K562 (cell line): ENCODE measurements at places on chromosomes 6 and 20.

DNA sequence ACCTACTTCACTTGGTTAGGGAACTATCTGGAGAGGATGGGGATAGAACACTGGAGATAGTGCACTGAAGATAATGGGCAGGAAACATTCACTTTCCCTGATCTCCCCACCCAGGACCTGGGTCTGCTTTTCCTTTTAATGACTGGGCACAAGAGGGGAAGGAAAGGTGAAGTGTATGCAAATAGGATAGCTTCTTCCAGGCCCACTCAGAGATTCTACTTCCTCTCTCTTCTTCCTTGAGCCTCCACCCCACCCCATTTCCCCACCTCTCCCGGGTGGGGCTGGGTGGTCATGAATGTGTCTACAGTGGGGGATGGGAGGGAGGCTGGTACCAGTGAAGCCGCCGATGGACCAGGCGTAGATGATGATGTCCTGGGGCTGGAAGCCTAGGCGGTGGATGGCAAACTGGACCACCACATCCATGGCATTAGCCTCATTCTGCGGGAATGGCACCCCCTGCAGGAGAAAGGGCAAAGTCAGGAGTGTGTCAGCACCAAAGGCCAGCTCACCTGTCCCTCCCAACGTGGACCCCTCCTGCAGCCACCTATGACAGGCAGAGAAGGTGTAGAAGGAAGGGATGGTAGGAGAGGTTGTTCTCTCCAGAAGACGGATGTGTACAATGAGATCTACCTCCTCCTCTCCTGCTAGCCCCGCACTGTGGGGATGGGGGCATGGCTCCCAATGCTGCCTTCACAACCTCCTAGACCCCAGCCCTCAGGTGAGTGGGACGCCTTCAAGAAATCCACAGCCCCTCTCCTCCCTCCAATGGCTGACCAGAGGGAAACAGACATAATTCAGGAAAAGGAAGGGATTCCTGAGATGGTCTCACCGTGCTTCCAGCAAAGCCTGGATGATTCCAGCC, 8.6 kb upstream of the LY6G5C start:
- DNase-seq: peak; percentile 66

GRCh38 chr6:67608099-67608749, 1026.9 kb upstream of the ADGRB3 start:
- DNase-seq: no peak

DNA sequence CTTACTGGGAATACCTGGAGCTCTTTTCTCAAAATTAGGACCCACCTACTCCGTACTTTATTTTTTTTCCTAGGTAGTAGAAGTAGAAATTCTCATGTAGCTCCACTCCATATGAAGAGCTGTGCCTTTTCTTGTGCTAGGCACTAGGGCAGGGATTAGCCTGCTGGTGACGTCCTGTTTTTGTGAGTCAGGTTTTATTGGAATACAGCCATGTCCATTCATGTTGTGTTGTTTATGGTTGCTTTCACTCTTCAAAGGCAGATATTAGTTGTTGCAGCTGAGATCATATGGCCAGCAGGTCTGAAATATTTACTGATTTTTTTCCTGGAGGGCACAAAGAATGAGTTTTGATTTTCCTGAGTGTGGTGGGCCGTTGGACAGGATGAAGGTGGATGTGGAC, 20.5 kb downstream of the XRN2 start:
- DNase-seq: peak; percentile 55

GRCh38 chr6:7261032-7261841, 51.8 kb downstream of the SSR1 start:
- DNase-seq: peak; percentile 94

DNA sequence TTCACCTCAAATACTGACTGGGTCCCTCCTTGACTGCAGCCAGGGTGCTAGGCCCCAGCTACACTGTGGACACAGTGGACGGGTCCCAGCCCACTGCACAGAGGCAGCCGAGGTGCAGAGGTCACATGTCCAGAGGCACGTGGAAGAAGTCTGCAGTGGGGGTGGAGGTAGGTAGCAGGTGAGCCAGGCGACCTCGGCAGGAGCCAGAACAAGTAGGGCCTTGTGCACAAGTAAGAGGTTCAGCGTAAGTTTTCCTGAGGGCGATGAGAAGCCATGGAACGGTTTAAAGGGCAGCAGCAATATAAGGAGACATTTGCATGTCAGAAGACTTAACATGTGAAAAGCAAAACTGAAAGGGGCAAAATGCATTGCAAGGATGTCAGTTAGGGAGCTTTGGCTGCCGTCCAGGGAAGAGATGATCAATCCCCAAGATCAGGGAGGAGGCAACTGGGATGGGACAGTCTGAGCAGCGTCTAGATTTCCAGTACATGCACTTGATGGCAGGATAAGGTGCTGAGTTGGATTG, 49.7 kb upstream of the SNX9 start:
- DNase-seq: peak; percentile 46

DNA sequence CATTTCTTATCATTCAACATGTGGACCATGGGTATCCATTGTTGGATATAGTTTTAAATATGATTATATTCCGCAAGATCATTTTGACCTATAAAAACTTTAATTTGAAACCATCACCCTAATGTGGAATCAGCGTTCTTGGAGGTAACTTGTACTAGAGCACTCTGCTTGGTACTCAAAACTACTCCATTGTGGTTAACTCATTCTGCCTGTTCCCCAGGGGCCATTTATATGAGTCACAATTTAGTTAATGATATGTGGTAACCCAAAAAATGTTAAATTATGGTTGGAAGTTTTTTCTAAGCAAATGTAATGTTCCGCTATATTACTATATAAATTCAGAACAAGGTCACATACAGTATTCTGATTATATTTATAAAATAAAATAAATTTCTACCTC, 109.3 kb downstream of the TRDN start:
- no peak for DNase-seq

DNA sequence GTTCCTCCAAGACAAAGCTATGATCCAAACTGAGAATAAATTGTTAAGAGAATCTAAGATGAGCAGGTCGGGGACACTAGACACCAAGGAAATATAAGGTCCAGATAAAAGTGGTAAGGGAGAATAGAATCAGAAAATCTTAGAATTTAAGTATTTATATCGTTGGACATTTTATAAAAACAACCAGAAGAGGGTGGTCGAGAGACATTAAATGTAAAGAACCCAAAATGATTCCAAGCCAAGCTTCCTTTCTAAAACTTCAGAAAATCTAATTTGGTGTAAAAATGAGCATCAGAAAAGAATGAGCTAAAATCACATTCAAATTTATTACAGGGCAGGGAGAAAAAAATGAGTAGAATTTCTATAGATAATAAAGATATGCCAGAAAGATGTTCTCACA, 97.8 kb upstream of the OGFRL1 start:
- no peak for DNase-seq

- DNase-seq: no peak
Observed at GRCh38 chr6:41697861-41698781, 37.3 kb downstream of the TFEB start.

- DNase-seq: no peak
Observed at GRCh38 chr20:9160757-9161156, 91.9 kb downstream of the PLCB4 start.

DNA sequence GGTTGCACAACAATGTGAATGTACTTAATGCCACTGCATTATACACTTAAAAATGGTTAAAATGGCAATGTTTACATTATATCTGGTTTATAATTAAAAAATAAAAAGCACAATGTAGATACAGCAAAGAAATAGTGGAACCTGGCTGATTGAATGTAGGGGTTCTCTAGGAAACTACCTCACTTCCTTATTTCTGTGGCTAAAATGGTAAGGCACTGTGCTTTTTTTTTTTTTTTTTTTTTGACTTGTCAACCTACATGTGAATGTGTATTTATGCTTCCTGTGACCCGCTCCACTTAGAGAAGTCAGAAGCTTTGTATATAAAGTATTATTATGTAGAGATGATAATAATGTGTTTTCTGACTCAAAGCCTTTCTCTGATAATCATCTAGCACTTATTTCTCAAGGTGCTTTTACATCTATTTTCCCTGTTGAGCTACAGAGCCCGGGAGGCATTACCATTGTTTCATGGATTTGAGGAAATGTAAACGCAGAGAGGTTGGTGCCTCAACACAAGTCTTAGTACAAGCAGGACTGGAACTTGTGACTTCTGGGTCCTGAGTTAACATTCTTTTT, 55.0 kb downstream of the SOX4 start:
- DNase-seq: no peak

DNA sequence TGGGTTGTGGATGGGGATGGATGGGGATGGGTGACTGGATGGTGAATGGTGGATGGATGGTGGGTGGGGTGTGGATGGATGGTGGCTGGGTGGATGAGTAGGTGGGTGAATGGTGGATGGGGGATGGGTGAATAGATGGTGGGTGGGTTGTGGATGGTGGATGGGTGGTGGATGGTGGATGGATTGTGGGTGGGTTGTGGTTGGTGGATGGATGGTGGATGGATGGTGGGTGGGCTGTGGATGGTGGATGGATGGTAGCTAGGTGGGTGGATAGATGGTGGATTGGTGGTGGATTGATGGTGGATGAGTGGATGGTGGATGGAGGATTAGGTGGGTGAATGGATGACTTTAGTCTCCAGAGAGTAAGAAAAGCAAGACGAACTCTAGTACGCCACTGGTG, 57.6 kb downstream of the YTHDF1 start:
- no peak for DNase-seq

DNA sequence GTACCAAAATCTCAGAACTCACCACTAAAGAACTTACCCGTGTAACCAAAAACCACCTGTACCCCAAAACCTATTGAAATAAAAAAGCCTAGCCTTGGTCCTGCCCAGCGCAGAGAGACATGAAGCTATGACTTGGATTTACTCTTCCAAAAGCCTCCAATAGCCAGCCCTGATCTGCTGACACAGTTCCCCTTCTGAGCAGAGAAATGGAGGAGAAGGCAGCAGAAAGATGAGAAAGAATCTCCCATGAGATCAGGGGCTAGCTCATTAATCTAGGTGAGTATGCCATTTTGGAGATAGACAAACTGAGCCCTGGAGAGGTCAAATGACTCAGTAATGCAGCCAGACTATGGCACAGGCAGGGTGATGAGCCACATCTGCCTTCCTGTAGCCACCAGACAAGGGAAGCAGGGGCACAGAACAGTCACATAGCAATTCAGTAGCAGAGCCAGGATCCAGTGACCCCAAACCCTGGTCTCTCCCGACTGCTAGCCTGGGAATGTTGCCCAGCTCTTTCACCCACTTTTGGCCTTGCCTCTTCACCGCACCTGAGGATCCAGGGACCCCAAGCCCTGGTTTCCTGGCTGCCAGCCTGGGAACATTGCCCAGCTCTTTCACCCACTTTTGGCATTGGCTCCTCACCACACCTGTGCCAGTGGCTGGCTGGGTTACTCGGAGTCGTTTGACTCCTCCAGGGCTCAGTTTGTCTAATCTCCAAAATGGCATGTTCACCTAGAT, 7.2 kb upstream of the SDCBP2 start:
- no peak for DNase-seq

- DNase-seq: no peak
Observed at GRCh38 chr6:80489911-80490635, 383.6 kb downstream of the BCKDHB start.

- no peak for DNase-seq
Observed at GRCh38 chr20:24332956-24333355, 136.5 kb upstream of the SYNDIG1 start.

- DNase-seq: no peak
Observed at GRCh38 chr20:35690265-35690664, 8.9 kb downstream of the NFS1 start.

DNA sequence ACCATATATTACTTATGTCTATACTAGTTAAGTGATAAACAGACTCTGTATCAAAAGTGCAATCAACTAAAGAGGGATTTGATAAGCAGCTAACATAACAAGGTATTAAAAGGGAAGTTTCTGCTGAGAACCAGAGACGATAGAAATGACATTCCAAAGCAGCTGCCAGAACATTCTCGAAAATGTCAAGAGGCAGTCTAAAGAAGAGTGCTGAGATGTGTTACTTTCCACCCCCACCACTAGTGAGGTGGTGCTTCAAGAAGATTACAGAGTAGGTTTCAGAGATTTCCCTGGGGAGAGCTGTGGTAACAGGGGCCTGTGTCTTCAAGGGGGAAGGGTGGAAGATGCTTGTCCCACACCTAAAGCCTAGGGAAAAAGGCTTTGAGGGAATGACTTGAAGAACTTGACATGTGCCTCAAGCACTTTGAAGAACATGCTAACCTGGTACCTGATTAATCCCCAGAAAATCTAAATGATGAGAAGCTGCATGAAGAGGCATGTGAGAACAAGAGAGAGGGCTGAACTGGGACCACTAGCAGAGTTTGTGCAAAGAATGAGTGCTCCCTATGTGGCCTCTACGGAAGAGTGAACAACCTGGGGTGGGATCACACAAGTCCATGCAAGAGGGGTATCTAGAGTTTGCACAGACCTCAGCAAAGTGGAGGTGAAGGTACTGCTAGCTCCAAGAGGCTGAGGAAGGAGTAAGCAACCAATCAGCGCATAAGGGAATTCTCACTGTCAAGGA, 5.0 kb downstream of the FAM184A start:
- no peak for DNase-seq

DNA sequence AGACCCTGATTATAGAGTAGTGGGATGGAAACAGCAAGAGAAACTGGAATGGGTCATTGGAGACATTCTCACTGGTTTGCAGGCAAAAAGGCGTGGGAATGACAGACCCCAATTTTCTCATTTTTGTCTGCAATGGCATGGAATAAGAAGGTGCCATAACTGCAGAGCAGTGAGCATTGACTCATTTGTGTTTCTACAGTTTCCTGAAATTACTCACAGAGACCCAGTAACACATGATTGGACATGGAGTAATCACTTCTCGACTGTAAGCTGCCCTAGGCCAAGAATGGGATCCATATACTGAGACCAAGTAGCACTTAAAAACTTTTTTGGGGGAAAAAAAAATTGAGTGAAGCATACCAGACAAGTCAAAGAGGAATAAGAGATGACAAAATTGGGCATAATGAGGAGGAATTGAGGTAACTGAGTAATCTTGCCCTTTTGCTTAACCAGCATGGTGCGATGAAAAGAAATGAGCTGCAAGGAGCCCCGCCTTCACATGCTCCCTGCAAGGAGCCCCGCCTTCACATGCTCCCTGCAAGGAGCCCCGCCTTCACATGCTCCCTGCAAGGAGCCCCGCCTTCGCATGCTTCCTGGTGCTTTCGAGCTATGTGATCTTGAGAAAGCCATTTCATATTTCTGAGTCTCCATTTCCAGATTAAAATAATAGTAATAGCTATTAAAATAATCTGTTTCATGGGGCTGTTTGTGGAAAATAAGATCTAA, 44.1 kb downstream of the NHSL1 start:
- peak; percentile 15 for DNase-seq

- no peak for DNase-seq
Observed at GRCh38 chr6:138545621-138545980, 46.3 kb upstream of the NHSL1 start.

GRCh38 chr20:51275826-51276225, 252.9 kb upstream of the KCNG1 start:
- DNase-seq: no peak

DNA sequence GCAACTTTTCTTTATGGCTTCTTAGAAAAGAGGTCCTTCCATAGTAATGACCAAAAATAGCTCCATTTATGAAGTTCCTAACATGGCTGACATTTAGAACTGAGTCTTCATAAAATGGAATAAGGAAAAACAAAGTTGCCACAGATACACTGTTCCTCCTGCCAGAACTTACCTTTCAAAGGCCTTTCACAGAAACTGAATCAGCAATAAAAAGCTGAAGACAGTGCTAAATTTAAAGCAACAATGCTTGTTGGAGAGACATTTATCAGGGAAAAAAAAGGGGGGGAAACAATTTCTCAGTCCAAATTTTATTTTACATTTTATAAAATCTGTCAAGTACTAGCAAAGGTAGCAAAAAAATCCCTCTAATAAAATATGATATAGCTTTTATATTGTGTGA, 17.3 kb downstream of the DEK start:
- DNase-seq: no peak

- DNase-seq: no peak
Observed at GRCh38 chr6:3915076-3915791, 66.1 kb downstream of the FAM50B start.
